Left renal pelvis (tissue), 4 donors: ENCODE measurements at places on chromosomes 1 and 21.

DNA sequence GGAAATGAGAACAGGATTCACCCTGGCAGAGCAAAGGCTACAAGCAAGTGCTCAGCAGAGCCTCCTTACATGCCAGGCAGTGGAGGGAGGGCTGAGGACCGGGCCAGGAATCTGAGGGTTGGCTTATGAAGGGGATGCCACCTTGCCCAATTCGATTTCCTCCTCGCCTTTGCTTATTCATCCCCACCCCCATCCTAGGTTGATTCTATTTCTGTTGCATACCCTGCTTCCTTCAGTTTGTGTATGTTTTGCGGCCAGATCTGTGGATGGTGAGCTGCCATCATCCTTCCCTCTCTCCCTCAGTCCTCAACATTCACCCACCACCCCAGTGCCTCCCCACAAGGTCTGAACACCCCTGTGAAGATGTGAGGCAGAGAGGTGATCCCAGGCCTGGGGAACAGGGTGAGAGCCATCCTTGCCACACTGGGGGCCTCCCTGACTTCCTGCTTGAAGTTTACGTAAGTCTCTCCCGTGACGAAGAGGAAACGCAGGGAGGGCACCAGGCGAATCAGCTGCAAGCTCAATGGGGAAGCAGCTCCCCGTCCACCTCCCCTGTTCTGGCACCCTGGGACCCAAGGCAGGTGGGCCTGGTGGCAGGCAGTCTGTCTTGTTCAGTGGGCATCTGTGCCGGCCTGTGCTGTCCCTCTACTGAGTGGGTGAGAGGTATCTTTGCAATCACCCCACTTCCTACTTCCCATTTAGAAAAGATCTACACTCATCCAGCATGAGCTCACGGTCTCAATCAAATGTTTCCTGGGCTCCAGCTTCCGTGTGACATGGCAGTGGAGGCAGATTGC lies 50.6 kb upstream of the CNTN2 start:
- no peak for DNase-seq

GRCh38 chr1:112817555-112818373 lies 102.6 kb upstream of the PPM1J start:
- DNase-seq: no peak

DNA sequence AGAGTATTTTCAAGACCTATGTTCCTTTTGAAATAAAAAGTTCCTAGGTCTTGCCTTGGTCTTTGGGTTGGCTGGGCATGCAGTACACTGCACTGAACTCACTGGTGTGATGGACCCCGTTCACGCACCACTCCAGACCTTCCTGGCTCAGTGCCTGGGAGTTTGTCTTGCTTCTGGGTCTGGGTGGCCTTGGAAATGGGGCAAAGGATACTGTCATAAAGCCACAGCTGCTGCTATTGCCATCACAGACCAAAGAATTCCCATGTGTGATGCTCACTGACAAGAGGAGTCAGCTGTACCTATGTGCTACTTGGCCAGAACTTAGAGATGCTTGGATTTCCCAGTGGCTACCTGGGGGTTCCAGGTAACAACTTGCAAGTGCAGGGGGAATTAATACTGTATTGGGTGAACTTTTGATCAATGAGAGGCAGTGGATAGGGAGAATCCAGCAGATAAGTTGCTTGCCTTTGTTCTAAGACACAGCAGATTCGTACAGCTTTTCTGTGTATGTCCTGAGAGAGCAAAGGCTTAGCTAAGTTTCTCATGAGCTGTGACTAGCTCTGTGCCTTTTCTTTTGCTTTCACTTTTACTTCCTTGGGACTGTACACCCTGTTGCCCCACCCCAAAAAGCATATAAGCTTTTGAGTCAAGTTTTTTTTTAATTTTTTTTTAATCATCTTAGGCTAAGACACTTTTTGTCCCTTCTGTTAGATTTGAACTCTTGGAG lies 115.3 kb downstream of the RUNX1 start:
- DNase-seq: no peak

DNA sequence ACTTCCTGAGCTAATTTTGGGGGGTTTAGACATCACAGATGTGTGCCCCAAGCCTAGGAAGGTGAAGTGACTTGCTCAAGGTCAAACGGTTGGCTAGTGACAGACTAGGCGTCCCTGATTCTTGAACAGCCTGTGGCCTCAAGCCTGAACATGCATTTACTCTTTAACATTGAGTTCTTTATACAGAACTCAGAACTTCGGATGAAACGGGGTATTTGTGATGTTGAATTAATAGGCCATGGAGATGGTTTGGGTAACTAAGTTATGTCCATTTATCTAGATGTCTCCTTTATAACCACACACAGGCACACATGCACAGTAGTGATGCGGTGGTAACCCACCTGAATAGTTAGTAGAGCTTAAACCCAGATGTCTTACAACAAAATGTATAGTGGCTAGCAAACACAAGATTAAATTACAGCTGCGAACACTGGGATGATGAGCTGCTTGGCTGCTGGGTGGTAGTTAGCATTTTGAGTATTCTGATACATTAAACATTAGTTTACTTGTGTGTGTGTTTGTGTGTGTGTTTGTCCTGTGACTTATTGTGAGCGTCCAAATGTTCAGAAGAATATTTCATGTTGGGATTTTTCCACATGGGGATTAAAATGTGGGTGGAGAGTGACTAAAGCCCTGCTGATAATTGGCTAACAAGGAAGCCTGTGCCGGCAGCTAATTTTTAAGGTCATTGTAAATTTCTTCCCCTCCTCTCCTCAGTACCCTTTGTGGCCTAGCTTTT lies 2.3 kb downstream of the ATP1A1 start:
- DNase-seq: no peak

DNA sequence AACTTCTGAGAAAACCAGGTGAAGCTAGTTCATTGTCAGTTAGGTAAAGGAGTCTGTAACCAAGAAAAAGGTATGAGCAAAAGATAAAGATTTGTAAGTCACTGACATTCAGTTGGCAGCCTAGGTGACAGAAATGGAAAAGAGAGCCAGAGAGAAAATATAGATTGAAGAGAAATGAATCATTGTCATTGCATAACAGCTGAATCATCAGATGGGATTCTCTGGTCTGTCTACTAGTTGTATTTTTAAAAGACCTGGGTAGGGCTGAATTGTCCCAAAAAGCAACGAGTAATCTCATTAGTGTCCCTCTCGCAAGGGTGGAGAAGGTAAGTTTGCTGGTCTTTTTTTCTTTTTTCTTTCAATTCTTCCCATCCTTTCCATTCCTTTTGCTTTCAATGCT lies 36.6 kb downstream of the PTGS2 start:
- no peak for DNase-seq

DNA sequence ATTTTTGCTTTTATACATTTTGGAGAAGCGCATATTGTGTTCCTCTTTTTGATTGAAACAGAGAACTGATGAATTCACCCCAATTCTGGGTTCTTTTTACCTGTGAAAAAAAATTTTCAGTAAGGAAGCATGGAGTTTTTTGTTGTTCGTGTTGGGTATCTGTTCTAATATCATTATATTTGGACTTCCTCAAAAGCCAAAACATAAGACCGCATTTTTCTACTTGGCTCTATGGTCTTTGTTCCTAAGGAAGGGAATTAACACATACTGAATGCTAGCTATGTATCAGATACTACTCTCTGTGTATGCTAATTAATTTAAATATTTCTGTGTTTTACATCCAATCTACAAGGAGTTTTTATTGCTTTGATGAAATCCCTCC lies 12.9 kb downstream of the EPB41 start:
- no peak for DNase-seq

GRCh38 chr21:15894596-15894995 lies 164.8 kb downstream of the USP25 start:
- no peak for DNase-seq

- no peak for DNase-seq
Observed at GRCh38 chr1:170594066-170594626, 62.2 kb downstream of the GORAB start.

DNA sequence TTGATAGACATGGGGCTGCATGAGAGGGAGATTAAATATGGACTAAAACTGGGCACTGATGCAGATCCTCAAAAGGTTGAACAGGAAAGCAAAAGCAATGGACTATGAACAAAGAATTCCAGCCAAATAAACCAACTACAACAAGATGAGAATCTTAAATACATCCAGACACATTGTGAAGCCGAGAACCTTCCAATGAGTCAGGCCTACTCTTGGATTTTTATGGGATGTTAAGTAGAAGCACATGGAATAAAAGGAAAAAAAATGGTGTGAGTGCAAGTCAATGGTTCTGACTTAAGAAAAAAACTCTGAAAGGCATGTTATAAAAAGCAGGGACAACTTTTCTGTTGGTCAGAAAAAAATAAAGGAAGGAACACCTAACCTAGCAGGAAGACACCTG lies 227.2 kb downstream of the DPYD start:
- no peak for DNase-seq
